Suppressor macrophage (primary cell): ENCODE measurements at places on chromosomes 1 and 21.
A peak's percentile ranks its signal among the peaks of the same experiment; 100 is the strongest.

- no peak for DNase-seq
These were observed 31.4 kb downstream of the CLSTN1 start for GRCh38 chr1:9792156-9793042.

GRCh38 chr1:162185314-162186025 lies 116.0 kb downstream of the NOS1AP start:
- no peak for DNase-seq

- no peak for DNase-seq
These were observed 29.5 kb downstream of the C2CD2 start for GRCh38 chr21:41924368-41924754.

DNA sequence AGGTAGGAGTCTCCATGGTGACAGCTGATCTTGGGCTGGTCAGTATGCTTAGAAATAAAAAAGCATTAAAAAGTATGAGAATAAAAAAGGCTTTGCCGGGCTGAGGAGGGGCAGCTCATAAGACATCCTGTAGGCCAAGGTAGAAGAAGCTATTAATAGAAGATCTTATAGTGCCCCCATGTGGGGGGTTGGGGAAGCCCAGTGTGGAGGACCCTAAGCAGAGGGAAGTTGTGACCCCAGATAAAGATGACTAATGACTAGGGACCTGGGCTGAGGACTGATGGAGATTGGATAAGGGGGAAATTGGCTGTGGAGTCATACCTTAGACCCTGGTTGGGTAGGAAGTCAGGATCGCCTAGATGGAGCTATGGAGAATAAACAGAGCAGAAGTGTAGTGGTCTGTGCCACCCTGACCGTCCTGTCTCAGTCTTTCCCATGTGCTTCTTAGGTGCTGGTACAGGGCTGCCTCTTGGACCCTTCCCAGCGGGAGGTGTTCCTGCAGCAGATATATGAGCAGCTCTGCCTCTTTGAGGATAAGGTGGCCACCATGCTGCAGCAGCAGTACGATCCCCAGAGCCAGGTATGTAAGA lies 25.0 kb downstream of the SZT2 start:
- DNase-seq: peak; percentile 78

DNA sequence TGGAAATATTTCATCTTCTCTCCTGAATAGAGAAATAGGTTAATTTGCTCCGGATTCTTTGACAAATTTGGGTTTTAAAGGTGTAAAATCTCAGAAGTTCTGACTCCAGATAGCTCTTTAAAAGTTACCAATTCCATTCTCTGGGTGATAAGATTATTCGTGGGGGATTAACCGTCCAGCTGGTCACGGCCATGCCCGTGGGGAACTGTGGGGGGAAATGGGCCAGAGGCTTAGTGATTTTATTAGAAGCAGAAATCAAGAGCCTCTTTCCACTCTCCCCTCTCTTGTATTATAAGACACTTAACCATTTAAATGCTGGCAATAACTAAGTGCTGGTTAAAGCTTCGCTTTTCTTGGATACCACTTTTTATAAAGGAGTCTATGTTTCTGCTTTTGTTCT lies 376.4 kb upstream of the KAZN start:
- DNase-seq: no peak

DNA sequence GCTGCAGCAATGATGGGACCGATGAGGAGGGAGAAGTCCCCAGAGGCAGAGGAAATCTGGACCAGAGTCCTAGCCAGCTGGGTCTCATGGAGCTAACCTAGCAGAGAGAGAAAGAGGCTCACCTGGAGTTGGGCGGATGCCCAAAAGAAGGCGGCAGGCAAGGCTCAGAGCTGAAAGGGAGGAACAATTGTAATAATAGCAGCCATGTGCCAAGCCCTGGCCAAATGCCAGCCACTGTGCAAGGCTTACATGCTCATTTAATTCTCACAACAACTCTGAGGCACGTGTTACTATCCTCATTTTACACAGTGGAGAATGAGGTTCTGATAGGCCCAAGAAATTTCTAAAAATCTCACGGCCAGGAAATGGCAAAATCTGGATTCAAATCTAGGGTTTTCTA lies 50.0 kb upstream of the ZNF648 start:
- DNase-seq: no peak

DNA sequence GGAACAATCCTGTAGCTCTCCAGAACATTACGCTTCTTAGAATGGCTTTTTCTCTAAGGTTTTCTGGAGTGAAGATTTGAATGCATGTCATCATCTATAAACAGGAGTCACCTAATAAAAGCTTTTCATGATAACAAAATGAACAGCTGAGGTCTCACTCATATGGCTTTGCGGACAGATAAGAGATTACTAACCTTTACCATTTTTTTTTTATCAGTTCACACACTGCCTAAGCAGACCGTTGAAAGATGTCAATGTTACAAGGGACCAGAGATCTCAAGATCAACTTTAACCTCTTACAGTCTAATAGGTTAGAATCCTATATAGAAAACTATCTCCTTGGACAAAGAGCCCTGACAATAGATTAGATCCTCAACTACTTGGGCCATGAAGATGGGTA lies 41.4 kb downstream of the SCMH1 start:
- DNase-seq: no peak

DNA sequence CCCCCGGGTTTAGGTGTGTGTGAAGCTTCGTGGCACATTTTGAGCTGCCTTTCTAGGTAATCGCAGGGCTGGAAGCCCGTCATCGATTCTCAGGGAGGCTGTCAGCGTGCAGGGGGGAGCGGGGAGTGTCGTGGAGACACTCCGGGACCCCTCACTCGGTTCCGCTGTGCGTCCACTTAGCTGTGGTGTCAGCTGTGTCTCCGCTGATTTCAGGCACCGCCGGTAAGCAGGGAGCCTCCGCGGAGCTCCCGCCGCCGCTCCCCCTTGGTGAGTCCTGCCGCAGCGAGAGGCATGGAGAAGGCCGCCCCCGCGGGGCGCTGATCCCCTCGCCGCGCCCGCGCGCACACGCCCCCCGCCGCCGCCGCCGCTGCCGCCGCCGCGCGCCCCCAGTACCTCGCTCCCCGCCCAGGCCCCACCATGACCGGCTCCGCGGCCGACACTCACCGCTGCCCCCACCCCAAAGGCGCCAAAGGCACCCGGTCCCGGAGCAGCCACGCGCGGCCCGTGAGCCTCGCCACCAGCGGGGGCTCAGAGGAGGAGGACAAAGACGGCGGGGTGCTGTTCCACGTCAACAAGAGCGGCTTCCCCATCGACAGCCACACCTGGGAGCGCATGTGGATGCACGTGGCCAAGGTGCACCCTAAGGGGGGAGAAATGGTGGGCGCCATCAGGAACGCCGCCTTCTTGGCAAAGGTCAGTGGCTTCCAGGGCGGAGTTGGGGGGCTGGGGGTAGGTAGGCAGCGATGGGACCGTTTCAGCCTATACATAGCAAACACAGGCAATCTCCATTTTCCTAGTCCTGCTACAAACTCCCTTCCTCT lies 995 bp downstream of the VASH2 start:
- no peak for DNase-seq

DNA sequence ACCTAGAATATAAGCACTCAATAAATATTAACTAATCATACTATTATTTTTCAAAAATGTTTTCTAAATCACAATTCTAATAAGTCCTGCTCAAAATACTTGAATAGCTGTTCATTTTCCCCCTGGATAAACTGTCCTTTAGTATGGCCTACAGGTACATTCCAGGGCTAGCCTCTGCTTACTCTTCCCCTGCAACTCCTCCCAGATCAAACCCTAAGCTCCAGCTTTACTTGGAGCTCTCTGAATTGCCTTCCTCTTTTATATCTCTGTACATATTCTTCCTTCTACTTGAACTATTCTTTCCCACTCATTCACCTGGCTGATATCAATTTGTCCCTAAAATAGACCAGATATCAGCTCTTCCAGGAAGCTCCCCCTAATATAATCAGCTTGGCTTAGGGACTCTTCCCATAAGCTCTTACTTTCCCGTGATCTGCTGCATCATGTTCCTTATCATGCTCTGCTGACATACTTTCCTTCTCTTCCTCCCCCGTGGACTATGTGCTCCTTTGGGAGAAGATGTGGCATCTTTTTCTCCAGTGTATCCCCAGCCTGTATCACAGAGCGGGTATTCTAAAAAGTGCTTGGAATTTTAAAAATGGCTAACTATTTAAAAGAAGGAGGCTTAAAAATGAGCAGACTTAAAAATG lies 43.1 kb upstream of the PIGC start:
- DNase-seq: no peak

GRCh38 chr1:186878356-186878755 lies 49.6 kb downstream of the PLA2G4A start:
- DNase-seq: no peak

DNA sequence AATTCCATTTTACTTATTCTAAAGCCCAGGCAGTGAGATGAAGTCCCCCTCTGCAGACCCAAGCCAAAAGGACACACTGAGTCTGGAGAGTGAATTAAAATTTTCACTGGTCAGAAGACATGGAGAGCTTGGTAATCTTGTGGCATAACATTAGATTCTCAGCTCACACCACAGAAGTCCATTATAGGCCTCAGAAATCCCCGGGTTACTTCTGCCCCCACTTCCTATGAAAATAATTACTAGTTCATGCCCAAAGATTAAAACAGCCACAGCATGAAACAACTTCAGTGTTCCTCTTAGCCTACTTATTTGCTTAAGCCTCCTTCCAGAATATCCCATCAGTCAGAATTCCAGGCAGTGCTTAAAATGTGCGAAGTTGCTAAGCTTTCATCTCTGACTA lies 123.3 kb downstream of the ZC3H11B start:
- no peak for DNase-seq

- DNase-seq: peak; percentile 42
These were observed 83.8 kb downstream of the HSF2BP start for GRCh38 chr21:43575473-43575844.

GRCh38 chr1:6692956-6693355 lies 8.7 kb downstream of the DNAJC11 start:
- DNase-seq: no peak

DNA sequence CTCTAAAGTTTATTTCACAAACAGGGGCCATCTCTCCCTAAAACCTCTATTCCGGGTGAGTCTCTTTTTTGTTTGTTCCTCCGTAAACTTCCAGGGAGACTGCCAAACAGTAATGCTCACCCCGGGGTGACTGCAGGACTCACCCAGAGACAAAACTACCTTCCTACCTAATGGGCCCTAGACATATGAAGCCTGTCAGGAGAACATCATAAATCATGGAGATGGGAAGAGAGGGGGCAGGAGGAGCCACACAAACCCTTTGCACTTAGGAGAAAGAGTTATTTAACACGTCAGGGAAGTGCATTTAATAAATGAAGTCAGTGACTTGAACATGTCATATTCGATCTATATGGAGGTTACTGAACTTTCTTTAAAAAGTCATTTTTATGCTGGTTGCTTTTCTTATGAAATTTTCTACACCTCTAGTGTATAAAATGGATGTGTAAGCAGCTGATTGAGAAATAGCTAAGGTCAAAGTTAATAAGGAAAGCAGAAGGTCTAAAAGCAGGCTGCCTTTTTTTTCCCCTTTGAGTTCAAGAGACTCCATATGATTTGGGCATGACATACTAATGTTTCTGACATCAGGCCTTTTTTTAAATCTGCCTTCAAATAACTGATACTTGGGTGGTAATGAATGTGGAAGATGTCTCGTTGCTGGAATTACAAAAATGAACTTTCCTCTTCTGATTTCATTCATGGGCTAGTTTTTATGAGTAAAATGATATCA lies 286.9 kb upstream of the USP25 start:
- peak; percentile 27 for DNase-seq

- no peak for DNase-seq
These were observed 35.6 kb downstream of the LRRN2 start for GRCh38 chr1:204649721-204650521.

DNA sequence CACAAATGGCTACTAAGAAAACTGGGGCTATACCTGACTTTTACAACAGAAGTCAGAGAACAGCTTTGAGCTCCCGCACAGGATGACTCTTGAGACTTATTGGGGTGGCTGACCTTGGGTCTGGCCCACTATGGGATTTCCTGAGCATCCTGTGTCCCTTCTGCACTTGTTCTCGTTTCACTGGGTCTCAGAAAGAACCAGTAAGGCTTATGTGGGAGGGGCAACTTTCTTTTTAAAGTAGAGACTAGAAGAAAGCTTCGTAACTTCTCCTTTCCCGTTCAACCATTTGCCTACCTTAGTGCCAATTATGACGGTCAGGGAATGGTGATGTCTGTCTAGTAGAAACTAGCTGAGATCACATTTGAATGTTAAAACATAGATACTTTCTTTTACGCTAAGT lies 59.5 kb upstream of the C1orf105 start:
- DNase-seq: peak; percentile 3

DNA sequence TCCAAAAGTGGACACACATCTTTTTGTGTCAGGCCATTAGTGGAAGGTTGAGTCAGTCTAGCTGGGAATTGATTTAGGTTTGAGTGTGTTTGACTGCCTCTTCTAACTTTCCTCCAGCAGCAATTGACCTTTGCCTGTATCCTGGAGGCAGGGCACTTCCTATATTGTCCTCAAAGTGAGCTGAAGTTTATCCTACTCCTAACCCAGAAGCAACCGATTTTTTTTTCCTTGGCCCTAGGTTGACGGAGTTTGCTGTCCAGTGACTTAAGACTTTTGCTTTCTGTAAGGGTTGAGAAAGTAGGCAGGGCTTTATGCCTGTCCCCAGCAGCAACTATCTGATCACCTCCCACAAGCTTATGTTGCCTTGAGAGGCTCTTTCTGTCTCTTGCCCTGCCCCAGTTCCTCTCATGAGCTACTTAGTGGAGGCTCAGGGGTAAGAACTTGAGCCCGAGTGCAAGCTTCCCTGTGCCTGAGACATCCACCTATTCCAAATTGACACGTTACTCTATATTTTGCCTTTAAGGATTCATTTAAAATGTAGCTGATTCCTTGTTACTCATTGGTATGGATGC lies 30.9 kb downstream of the SLC35F3 start:
- no peak for DNase-seq

- DNase-seq: no peak
These were observed 10.8 kb upstream of the NFASC start for GRCh38 chr1:204859861-204860267.

DNA sequence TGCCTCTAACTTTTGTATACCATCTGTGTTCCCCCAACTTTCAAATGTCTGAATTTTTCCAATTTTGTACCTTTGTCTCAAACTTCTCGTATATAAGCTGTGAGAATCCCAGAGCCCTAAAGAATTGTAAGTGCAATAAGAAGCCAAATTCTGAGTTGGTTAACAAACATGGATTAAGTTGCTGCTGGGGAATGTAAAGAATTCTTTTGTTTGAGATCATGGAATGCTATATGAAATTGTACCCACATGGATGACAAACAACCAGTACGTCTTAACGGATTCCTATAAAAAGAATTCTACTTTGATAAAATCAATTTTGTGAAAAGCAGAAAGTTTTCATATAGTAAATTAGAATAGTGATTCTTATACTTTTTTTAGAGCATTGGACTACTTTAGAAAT lies 72.4 kb upstream of the CYP2J2 start:
- no peak for DNase-seq

DNA sequence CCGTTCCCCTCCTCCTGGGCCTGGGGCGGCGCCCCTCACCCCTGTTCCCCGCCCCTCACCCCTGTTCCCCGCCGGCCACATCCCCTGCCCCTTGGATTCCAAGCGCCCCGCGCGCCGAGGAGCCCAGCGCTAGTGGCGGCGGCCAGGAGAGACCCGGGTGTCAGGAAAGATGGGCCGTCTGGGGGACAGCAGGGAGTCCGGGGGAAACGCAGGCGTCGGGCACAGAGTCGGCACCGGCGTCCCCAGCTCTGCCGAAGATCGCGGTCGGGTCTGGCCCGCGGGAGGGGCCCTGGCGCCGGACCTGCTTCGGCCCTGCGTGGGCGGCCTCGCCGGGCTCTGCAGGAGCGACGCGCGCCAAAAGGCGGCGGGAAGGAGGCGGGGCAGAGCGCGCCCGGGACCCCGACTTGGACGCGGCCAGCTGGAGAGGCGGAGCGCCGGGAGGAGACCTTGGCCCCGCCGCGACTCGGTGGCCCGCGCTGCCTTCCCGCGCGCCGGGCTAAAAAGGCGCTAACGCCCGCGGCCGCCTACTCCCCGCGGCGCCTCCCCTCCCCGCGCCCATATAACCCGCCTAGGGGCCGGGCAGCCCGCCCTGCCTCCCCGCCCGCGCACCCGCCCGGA lies at the start of gene TP73:
TP73 (plus strand) TSS at position 587 of the 618 bp plus-strand sequence. CDS start 29,850 bp downstream, outside the sequence.
- peak; percentile 30 for DNase-seq
